A549 treated with CORT108297 at 1 μM for 4 hours (cell line): ENCODE measurements at places on chromosomes 16 and 17. TPM values are rescaled to one million over a fixed set of nuclear protein-coding genes. Genes with fewer than 3 reads are reported as not detected.

Gene GAS7
- total RNA-seq, result 0.29 to 0.52 TPM (median 0.41 TPM) in 5 replicates

Gene OR1A1
- total RNA-seq, result not detected in 5 replicates

Gene P2RX1
- 0.05 to 0.07 TPM in 2 of 5 replicates, not detected in the others for total RNA-seq

Gene GNG13
- not detected in 5 replicates for total RNA-seq

Gene CFAP97D1
- total RNA-seq, result 0.02 TPM in 3 of 5 replicates, not detected in the others

Gene SGCA
- total RNA-seq, result 1.3 to 2.5 TPM (median 1.9 TPM) in 5 replicates
